Naive thymus-derived CD8-positive, alpha-beta T cell (primary cell): ENCODE measurements at places on chromosomes 7 and 10.
A peak's percentile ranks its signal among the peaks of the same experiment; 100 is the strongest.

DNA sequence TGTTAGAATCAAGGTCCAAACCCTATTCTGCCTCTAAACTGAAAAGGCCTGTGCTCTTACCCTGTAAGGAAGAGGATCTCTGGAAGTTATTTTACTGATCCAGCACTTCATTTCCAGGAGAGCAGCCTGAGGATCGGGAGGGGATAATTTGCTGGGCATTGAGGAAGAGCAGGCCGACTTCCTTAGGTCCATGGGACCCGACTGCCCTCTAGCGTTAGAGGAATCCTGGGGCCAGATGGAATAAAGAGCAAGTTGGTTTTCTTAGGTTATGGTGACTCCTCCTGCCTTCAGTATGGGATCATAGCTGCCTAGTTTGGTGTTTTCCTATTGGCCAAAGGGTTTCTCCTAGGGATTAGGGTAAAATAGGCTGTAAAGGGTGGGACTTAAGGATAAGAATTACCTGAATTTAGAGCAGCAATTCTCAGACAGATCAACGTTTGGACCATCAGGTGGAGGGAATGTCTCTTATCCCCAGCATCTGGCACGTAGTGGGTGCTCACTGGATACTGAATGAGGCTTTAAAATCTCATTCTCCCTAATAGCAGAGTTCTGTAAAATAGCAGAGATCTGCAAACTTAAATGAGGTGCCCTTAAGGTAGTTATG lies 40.0 kb upstream of the SORBS1 start:
- H3K36me3 ChIP-seq, result no peaks in the 10 kb centered on the region
- peak; percentile 35 for DNase-seq
- H3K4me1 ChIP-seq, result no peaks in the 10 kb centered on the region
- H3K27ac ChIP-seq, result no peak overlapping the region
- no peak overlapping the region for H3K4me3 ChIP-seq
- peaks cover 4% of the 10 kb centered on the region for H3K27me3 ChIP-seq

DNA sequence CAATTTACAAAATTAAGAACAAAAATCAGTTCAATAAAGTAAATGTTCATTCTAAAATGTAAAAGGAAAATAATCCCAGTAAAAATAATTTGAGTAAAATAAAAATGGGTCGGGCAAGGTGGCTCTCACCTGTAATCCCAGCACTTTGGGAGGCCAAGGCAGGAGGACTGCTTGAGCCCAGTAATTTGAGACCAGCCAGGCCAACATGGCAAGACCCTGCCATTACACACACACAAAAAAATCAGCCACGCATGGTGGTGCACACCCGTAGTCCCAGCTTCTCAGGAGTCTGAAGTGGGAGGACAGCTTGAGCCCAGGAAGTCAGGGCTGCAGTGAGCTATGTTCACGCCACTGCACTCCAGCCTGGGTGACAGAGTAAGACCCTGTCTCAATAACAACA lies 34.4 kb downstream of the CNOT4 start:
- H3K36me3 ChIP-seq, result no peaks in the 10 kb centered on the region
- DNase-seq, result no peak
- peaks cover 27% of the 10 kb centered on the region for H3K4me1 ChIP-seq

DNA sequence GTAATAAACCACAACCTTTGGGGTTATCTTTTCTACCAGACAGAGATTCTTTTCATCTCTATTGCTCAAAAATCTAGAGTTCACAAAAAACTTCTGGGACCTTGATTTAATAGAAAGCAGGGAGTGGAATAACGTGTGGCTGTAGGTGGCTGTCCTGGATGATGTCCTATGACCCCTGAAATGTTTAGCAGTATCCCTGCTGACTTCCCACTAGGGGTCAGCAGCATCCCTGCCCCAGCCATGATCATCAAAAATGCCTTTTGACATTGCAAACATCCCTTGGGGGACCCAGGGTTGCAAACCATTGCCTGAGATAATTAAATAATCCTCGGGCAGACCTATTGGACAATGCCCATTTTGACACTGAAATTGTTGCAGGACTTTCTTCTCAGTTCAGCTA lies 177.1 kb downstream of the USP6NL start:
- H3K36me3 ChIP-seq, result no peaks in the 10 kb centered on the region
- H3K4me1 ChIP-seq, result peaks cover 2% of the 10 kb centered on the region
- DNase-seq, result no peak

- peaks cover 14% of the 10 kb centered on the region for H3K36me3 ChIP-seq
- H3K4me1 ChIP-seq, result peaks cover 85% of the 10 kb centered on the region
- no peak for DNase-seq
- H3K4me3 ChIP-seq, result no peak overlapping the region
Measured at GRCh38 chr10:96858038-96858705, 26.1 kb downstream of the LCOR start.

DNA sequence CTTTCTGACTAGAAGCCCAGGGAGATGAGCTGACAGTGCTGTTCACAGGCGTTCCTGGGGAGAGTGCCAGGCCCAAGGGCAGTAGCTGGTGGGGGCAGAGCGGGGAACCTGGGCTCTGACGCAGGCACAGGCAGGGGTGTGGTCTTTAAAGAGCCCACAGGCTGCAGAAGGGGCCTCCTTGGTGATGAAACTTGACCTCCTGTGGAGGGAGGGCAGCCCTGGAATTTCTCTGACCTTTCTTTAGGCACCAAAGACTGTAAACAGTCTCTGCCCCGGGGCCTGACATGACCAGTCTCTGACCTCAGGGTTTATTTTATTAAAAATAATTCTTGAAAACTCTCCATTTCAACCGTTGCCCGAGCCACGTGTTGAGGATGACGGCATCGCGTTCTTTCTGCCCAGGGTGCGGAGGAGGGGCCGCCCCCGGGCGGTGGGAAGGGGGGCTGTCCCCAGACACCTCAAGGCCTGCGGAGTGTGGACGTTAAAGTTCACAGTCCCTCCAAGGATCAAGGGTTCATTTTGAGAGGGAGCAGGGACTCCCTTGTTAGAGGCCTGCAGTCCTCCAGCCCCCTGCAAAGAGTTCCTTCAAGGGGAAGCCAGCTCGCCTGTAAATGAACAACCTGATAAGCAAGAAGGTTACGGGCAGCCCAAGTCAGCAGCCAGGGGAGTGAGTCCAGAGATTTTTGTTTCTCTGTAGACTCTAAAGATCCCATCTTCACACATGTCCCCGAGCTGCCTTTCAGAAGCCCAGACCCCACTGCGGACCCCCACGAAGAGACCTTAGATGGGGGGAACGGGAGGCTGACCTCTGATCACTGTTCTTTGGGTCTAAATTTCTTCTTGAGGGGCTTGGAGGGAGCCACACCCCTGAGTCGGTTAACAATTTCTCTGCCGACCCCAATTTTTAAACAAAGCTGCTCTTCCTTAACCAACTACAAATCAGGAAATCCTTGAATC lies 128.9 kb downstream of the VIPR2 start:
- DNase-seq, result no peak
- H3K4me1 ChIP-seq, result no peaks in the 10 kb centered on the region
- H3K27me3 ChIP-seq, result no peaks in the 10 kb centered on the region
- H3K4me3 ChIP-seq, result no peak overlapping the region
- H3K36me3 ChIP-seq, result no peaks in the 10 kb centered on the region
- no peak overlapping the region for H3K27ac ChIP-seq

GRCh38 chr7:129123510-129123857 lies 21.0 kb upstream of the TSPAN33 start:
- H3K4me3 ChIP-seq, result no peak overlapping the region
- no peaks in the 10 kb centered on the region for H3K27me3 ChIP-seq
- H3K36me3 ChIP-seq, result peaks cover 11% of the 10 kb centered on the region
- H3K27ac ChIP-seq, result no peak overlapping the region
- no peak for DNase-seq
